ENCODE measurements at places on chromosomes 13 and 19.

DNA sequence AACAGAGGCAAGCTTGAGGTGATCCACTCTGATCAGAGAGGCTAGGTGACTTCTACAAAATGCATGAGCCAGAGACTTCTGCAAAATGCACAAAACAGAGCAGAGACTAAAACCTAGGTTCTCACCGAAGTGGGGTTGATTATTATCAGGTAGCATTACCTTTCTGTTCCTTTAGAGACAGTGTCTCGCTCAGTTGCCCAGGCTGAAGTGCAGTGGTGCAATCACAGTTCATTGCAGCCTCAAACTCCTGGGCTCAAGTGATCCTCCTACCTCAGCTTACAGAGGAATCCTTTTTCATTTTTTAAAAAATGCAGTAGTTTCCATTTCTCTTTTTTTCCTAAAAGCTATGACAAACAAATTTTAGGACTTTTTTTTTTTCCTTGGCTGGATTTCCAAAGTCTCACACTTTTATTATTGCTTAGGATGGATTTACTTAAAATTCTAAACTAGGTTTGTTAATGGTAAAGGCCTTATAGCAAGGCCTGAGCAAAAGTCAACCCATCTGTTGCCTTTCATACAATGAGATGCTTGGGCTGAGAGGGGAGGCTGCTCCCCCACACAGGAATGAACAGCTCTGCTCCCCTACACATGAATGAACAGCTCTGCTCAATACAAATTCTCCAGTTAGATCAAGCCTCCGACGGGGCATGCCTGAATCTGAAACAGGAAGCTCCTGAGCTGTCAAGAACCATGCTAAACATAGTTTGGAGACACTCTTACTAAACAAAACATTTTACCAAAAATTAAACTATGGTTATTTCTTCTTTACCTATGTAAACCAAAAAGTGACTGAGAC lies 18.8 kb upstream of the TNFRSF19 start:
- DNase-seq: no peak

GRCh38 chr13:54144828-54145227 lies 1116.2 kb downstream of the OLFM4 start:
- no peak for DNase-seq

- DNase-seq: no peak
Observed at GRCh38 chr13:50740052-50740741, 103.3 kb downstream of the DLEU7 start.

GRCh38 chr19:1000095-1000494 lies at the start of gene GRIN3B:
TSS of gene GRIN3B (plus strand) at chr19:1000419. CDS start at chr19:1000438, 19 bp downstream.
- no peak for DNase-seq

- DNase-seq: no peak
Observed at GRCh38 chr13:21911646-21912298, 240.9 kb downstream of the FGF9 start.

GRCh38 chr13:41271456-41272285 lies 8.3 kb upstream of the MTRF1 start:
- no peak for DNase-seq

GRCh38 chr13:94431574-94431973 lies 47.9 kb downstream of the DCT start:
- DNase-seq: no peak

DNA sequence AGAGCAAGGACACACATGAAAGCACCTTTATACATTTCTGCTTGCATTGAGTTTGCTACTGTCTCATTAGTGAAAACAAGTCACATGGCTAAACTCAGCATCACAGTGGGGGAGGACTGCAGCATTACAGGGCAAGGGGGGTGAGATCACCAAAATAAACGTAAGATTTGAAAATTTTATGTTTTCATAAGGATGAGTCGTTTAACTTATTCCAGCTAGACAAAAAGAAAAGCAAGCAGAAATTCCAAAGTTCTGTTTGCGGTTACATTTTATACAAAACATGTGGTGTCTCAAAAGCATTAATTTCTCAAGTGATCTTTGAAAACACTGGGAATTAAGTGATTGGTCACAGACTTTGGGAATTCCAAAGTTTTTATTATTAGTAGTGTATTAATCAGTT lies 261.4 kb upstream of the RXFP2 start:
- DNase-seq: no peak

GRCh38 chr19:55113570-55114039 lies 3.8 kb downstream of the PPP1R12C start:
- DNase-seq: no peak

GRCh38 chr13:87810920-87811344 lies 139.8 kb downstream of the SLITRK5 start:
- DNase-seq: no peak

DNA sequence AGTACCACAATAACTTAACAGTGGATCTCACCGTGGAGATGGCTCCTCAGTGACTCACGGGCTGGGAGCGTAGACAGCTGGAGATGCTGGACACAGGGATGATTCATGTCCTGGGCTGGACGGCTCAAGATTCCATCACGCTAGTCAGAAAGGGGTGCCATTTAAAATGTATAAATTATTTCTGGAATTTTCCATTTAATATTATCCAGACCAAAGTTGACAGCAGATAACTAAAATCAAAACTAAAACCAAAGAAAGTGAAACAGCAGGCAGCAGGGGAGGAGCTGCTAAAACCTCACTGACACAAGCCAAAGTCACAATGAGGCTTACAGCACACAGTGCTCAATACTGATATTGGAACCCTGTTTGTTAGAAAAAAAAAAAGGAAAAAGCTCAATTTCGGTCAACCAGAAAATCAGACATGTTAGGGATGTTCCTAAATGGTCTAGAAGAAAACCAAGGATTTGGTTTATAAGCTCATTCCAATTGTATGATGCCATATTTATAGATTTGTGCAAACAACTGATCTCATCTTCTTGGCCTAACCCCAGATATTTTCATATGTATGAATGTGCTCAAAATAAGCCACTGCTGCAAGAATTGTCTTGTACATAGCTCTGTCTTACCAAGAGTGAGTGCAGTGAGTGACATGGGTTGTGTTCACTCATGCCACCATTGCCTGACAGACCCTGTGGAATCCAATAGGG lies 111.8 kb downstream of the SACS start:
- no peak for DNase-seq

- DNase-seq: no peak
Observed at GRCh38 chr19:40908976-40909375, 26.9 kb upstream of the CYP2A7 start.

DNA sequence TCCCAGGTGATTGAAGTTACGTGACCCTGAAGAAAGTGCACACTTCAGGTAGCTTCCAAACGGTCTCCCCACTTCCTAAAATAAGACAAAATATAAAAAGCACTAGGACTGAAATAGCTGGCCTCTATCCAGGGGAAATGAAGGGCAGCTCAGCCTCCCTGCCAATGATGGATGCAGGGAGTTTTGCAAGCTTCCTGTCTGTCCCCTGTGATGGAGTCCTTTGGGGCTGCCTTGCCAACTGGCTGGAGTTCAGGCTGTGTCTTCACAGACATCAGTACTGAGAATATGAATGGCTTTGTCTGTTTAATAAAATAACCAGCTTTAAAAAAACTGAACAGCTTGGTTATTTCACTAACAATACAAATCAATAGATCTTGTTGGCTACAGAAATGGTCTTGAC lies 101.4 kb upstream of the GPR12 start:
- no peak for DNase-seq

DNA sequence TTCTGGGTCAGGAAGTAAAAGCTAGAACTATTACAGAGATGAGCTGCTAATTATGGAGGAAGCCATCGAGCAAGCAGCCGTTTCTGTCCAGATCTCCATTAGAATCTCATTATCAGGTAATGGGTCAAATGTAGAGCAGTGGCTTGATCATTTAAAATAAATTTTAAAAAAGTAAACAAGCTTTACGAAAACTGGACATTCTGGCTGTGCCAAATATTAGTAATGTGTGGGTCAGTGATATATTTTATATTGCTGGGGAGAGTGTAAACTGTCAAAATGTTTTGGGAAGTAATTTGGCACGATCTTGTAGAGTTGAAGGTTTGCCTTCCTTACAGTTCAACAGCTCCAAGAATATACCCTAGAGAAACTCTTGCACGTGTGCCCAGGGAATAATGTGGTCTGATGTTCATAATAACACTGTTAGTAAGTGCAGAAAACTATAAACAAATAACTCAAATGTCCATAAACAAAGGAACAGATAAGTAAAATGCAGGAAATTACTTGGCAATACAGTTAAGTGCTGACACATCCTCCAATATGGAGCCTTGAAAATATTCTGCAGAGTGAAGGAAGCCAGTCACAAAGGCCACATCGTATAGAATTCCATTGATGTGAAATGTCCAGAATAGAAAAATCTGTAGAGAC lies 127.2 kb upstream of the UBL3 start:
- no peak for DNase-seq

Data from stimulated activated CD4-positive, alpha-beta T cell treated with anti-CD3 and anti-CD28 coated beads, Interleukin-1b, Interleukin-23, amount 100 ng/mL, for 24 hours (primary cell).